Activated gamma-delta T cell (primary cell): ENCODE measurements at places on chromosomes 1 and 21.

- no peak for DNase-seq
Measured at GRCh38 chr1:112686835-112687234, 12.4 kb downstream of the MOV10 start.

GRCh38 chr1:205458777-205459566, 3.1 kb upstream of the BLACAT1 start:
- no peak for DNase-seq

GRCh38 chr1:231776757-231777062, 150.1 kb downstream of the DISC1 start:
- DNase-seq, result no peak

DNA sequence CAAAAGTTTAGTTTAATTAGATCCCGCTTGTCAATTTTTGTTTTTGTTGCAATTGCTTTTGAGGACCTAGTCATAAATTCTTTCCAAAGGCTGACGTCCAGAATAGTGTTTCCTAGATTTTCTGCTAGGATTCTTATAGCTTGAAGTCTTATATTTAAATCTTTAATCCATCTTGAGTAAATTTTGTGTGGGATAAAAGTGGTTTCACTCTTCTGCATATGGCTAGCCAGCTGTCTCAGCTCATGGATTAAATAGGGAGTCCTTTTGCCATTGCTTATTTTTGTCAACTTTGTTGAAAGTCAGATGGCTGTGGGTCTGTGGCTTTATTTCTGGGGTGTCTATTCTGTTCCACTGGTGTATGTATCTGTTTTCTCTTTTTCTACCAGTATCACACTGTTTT, 801.3 kb upstream of the ADGRL4 start:
- no peak for DNase-seq

GRCh38 chr1:168081373-168082007, 55.2 kb downstream of the GPR161 start:
- DNase-seq, result no peak

DNA sequence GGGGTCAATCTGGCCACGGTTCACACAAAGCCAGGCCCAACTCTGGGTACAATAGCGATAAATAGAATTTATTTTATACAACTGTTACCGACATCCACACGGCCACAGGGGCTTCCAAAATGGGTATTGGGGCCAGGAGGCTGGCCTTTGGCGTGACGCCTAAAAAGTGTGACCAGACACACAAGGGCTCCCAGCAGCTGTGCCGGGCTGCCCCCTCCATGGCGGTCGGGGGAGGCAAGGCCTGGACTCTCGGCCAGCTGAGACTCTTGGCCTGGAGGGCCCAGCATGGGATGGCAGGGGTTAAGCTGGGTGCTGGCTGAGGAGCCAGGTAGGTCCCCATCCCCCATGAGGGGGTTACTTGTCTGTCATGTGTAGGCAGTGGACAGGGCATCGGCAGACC, 73.0 kb downstream of the RAP1GAP start:
- DNase-seq, result no peak

GRCh38 chr1:155548706-155549105, 13.9 kb downstream of the ASH1L start:
- DNase-seq, result no peak

DNA sequence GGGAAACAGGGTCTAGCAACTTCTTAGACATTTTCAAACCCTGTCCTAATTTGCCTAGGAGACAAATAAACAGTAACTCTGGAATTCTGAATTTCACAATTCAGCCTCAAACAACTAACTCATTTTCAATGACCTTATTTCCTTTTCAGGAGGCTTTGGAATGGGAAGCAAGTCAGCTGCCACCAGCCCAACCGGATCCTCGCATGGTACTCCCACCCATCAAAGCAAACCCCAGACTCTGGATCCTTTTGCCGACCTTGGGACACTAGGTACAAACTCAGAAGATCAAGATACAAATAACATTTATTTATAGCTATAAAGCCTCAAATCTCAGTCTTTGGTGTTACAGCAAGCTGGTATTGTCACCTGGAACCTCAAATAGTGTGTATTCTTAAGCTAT, 18.9 kb upstream of the LEPR start:
- DNase-seq, result no peak

DNA sequence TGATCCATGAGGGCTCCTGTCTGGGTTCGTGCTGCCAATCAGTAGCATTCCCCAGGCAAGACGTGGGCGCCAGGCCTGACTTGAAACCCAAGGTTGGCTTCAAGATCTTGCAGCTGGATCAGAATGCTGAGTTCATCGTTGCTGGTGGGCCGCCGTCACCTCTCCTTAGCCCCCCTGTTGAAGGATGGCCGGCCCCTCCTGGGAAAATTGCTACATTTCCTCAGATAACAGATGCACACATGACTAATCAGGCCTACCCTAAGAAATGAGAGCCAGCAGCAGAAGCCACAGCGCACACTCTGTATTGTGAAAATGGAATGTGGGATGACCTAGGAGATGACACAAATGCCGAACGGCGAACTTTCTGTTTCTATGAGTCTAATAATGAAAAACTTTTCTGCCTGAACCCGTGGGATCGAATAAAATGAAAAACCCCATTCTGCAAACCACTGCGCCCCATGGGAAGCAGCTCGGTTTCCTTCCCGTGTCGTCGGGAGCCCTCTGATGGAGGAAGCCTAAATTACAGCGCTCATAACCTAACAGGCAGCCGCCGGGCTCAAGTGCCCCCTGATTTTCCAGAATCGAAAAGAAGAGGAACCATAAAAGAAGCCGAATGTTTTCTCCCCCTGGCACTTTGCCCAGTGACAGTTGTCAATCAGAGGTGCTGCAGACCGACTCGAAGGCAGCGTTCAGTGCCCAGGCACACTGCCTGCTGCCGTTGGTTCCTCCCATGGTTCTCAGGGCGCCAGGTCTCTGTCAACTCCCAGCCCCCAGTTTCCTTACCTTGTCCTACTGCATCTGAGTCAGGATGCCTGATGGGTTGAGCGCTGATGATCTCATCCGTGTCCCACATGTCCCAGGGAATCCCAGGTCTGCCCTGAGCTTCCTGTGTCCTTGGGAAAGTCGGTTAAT, 38.2 kb upstream of the H6PD start:
- no peak for DNase-seq

DNA sequence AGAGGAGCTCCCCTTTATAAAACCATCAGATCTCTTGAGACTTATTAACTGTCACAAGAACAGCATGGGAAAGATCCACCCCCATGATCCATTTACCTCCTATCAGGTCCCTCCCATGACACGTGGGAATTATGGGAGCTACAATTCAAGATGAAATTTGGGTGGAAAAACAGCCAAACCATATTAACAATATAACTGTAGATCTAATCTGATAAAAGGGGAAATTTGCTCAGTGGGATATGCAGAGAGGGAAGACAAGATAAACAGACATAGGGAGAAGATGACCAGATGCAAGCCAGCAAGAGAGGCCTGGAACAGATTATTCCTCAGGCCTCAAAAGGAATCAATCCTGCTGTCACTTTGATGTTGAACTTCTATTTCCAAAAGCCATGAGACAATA, 841.5 kb downstream of the LRRIQ3 start:
- no peak for DNase-seq

GRCh38 chr1:98468111-98468717, 193.3 kb upstream of the SNX7 start:
- DNase-seq, result no peak

DNA sequence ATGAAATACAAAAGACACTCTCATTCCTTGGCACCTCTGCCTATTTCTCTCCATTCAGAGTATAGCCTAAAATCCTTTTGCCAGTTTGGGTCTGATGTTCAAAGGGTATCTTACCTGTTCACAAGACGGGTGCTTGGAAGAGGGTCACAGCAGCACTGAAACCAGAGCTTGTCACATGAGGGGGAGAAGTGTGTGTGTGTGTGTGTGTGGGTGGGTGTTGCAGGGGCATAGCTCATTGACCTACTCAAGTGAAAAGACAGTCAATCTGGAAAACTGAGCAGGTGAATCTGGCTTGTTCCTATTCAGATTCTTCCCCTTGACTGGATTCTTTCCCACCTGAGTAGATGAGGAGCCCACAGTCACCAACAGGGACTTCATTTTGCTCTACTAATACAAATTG, 63.9 kb downstream of the KCTD3 start:
- DNase-seq, result no peak

GRCh38 chr1:110524311-110525248, 5.6 kb upstream of the KCNA10 start:
- DNase-seq, result no peak

DNA sequence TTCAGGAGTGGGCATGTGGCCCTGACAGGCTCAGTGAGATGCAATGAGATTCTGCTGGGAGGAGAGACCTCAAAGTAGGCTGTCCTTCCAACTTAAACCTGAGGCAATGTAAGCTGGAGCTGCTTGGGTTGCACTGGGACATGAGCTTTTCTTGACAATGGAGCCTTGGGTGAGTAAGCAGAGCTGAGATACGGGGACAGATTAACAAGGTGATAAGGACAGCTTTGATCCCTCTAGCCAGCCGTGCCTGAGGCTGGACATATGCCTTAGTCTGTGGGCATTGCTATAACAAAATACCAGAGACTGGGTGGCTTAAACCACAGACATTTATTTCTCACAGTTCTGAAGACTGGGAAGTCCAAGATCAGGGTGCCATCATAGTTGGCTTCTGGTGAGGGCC, 18.3 kb upstream of the NGF start:
- no peak for DNase-seq

GRCh38 chr1:192485692-192486436, 89.7 kb upstream of the RGS1 start:
- no peak for DNase-seq

GRCh38 chr1:154765970-154766369, 104.1 kb downstream of the KCNN3 start:
- DNase-seq, result no peak

DNA sequence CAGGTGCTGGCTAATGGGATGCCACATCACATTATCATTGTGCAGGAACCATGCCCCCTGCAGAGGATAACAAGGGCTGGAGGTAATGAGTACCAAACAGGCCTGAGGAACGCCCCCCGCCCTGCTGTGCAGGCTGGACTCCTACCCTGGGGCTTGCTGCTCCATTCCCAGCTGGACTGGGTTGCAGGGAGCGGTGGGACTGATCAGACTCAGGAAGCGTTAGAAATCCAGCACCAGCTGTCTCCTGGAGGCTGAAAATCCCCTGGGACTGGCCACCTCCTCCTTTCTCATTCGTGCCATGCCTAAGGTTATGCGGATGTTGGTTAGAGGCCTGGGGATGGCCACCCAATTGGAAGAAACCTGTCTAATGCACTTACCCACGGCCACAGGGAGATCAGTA, 36.9 kb upstream of the POU3F1 start:
- no peak for DNase-seq

GRCh38 chr21:42674351-42674940, 21.0 kb downstream of the PDE9A start:
- no peak for DNase-seq

DNA sequence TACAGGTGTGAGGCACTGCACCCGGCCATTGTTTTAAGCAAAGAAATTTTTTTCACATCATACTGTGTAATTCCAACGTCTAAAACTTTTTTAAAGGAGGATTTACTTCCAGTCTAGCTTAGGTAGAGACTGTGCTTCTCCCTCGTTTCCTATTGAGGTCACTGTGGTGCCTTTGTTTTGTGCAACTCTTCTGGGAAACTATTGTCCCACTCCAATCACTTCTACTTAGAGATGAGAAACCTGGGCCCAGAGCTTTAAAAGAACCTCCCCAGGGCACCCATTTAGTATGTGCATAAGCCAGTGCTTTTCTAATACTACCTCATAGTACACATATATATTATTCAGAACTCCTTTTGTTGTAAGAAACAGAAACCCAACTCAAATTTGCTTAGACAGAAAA, 120.0 kb upstream of the ZNF644 start:
- no peak for DNase-seq

DNA sequence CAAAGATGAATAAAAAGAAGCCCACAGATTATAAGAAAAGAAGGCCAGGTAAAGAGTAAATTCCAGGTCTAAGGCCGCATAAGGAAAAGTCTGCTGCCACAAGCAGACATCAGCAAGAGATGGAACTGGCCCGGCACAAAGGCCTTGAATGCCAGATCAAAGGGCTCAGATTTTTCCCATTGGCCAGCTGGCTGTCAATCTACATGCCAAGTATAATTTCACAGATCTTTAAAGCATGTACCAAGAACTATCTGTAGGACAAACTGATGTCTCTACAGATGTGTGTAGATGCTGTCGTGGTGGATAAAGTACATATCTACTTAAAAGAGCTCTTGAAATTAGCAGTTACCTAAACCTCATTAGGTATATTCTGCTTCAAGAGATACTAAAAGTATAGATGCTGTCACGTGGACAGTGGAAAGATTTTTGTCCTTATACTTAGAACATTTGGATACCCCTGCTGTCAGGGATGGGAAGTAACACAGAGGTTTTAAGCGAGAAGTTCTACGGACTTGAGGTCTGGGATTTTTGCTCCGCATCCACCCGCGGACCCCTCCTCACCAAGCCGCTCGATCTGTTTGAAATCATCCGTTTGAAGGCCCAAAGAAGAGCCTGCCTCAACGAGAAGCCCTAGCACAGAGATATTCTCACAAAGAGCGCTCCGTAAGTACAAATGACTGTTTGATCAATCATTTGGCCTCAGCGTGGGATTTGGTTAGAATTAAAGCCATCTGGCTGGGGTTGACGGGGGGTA, 10.1 kb downstream of the GLIS1 start:
- DNase-seq, result no peak

DNA sequence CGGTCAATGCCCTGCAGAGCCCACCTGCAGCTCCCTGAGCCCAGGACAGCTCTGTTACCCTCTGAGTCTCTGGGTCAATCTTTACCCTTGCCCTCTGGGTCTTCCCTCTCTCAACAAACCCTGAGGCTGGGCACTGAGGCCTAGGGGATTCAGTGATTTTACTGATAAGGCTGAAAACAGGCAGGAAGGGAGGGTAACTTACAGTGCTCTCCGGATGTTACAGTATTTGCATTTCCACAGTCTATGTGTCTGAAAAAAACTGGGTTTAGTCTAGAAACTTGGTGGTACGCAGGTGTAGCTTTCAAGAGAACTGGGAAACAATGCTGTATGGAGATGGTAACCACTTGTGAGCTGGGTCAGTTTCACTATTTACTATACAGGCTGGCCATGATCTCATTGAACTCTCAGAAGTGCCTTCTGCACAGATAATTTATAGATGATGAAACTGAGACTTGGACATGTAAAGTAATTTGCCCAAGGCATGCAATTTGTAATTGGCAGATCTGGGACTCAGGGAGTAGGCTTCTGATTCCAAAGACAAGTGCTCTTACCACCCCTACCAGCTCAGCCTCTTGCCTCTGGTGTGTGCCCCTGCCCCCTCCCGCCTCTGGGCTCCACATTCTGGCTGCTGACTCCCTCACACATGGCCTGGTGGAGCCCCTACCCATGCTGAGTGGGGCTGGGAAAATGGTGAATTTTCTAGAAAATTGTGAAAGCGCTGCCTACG, 48.8 kb downstream of the TENT5C start:
- no peak for DNase-seq

- no peak for DNase-seq
Measured at GRCh38 chr1:226233806-226234205, 10.3 kb downstream of the MIXL1 start.
